ENCODE measurements at places on chromosomes 3 and 15. TPM values are rescaled to one million over a fixed set of nuclear protein-coding genes. Genes with fewer than 3 reads are reported as not detected.

- DNase-seq: no peak
Measured at GRCh38 chr3:23004971-23005370, 198.2 kb upstream of the UBE2E2 start.

- no peak for DNase-seq
Measured at GRCh38 chr3:157166561-157166960, 6.6 kb upstream of the CCNL1 start.

DNA sequence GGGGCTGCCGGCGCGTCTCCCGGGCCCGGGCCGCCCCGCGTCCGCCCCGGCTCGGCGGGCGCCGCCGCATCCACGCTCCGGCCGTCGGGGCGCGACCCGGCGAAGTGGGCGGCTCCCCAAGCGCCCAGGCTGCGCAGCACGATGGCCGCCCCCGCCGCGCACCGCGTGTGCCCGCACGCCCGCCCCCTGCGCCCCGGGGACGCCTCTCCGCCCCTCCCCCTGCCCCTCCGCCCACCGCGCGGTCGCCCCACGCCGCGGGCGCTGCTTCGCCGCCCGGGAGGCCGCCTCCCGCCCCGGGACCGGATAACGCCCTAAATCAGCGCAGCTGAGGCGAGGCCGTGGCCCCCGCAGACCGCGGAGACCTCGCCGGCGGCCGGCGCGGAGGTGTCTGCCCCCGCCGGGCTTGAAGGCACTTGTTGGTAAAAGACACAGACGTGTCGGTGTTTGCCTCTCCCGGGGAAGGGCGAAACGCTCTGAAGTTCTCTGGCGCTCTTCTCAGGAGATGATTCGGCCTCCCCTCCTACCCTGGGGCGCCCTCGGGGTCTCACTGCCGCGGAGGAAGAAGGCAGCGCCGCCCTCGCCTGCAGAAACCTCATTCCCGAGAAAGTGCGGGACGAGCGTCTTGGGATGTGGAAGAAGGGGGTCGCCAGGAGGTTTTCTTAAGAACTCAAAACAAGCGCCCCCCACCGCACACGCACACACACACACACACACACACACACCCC lies at the start of gene BNC1:
Gene BNC1, minus strand, starts transcription at position 106 of the 725 bp plus-strand sequence. Its CDS starts 36 bp downstream, at position 70.
- DNase-seq: no peak

- DNase-seq: no peak
Measured at GRCh38 chr15:57085267-57085666, 166.8 kb downstream of the TCF12 start.

GRCh38 chr3:136604961-136605360 lies 147.2 kb downstream of the STAG1 start:
- no peak for DNase-seq

DNA sequence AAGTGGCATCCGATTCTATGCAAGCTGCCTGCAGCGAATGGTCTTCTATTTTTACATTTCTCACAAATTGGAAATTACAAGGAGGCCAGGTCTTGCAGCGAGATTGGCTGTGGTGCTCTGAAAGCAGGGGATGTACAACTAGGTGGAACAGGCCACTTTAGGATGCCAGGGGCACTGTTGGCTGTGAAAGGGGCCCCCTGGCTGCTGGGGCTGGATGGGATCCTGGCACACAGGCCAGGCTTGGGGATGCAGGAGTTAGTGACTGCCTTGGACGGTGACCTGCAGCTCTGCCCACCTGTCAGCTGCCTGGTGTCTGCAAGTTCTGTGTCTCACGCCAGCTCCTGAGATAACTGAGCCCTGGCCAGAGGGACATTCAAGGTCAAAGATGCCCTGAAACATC lies 4.6 kb downstream of the SLC6A1 start:
- DNase-seq: no peak

- no peak for DNase-seq
Measured at GRCh38 chr15:55758580-55758986, 15.6 kb upstream of the PRTG start.

DNA sequence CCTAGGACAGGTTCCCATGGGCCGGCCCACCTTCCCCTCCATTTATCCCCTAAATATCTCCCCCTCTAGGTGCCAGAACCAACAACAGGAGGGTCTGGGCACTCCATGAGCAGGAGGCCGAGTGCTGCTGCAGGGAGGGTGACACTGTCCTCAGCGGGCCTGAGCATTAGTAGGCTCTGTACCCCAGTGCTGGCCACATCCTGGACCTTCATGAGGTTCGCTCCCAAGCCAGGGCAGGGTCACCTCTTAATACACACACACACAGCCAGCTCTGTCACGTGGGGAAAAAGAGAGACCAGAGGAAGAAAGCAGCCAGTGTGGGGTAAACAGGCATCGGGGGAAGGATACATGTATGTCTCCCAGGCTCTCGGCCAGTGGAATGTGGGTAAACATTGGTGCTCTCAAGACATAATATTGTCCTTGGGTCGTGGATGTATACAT lies 27.9 kb upstream of the SEMA3F start:
- no peak for DNase-seq

DNA sequence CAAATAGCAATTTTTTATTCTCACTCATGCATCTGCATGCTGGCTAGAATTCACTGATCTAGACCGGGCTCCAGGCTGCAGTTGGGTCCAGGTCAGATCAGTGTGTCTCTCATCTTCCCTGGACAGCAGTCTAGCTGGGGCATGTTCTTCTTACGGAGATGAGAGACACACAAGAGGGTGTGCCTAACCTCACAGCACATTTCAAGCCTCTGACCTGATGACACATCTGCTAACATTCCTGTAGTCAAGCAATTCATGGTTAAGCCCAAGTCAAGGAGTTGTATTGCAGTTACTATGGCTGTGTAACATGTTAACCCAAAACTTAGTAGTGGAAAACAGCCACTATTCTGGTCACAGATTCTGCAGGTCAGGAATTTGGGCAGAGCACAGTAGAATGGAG lies 13.1 kb downstream of the BSN start:
- DNase-seq: no peak

DNA sequence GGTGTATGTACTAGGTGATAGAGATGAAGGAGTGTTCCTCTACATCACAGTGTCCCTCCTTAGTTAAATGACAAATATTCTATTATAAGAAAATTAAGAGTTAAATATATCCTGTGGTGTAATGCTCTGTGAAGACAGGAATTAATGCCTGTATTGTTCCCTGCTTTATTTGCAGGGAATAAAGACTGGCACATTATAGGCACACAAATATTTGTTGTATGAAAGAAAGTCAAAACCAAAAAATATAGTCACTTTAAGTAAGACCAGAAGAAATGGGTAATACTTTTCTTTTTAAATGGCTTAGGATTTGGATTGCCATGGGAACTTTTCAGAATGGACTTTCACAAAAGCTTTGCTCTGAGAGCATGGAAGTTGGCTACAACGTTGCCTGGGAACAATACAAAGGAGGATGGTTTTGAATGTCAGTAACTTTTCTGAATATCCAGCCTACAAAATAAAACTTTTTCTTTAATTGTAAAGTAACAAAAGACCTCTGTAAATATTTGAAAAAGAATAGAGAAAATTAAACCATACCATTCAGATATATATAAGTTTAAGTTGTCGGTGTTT lies 158.0 kb upstream of the P2RY1 start:
- no peak for DNase-seq

- DNase-seq: no peak
Measured at GRCh38 chr3:69122403-69122802, at the start of gene LMOD3. LMOD3 (minus strand) TSS chr3:69122595; CDS start chr3:69122386, 209 bp downstream.

DNA sequence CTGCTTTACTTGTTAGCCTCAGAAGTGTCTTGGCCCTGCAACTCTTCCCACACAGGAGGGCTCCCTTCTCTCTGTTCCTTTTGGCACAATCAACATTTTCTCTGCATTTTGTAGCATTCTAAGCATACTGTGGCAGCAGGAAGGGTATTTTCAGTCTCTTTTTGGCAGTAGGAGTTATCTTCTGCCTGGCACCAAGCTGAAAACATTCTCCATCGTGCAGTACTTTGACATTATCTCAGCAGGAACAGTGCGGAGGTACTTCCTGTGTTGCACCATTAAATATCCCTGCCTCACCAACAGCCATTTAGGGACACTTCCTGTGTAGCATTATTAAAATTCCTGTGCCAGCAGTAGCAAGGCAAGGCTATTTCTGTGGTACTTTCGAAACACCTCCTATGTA lies 233.2 kb upstream of the SEMA6D start:
- DNase-seq: no peak

- DNase-seq: no peak
Measured at GRCh38 chr3:188844096-188844495, 327.7 kb upstream of the TPRG1 start.

- no peak for DNase-seq
Measured at GRCh38 chr15:26449291-26449690, 323.6 kb downstream of the GABRB3 start.

GRCh38 chr15:72173864-72174550 lies 23.6 kb downstream of the GRAMD2A start:
- DNase-seq: no peak

GRCh38 chr3:39254806-39255449 lies 24.9 kb downstream of the CX3CR1 start:
- no peak for DNase-seq

Gene OGG1
- total RNA-seq: 9.2 TPM

Gene CLRN1
- not detected for total RNA-seq

Gene LDHAL6B
- not detected for total RNA-seq

Gene MELTF
- 9.6 TPM for total RNA-seq

Gene ZNF710
- total RNA-seq: 5.5 TPM

Gene CPLX3
- total RNA-seq: 1.2 TPM

Gene MKRN3
- 0.63 TPM for total RNA-seq

Gene CDHR4
- not detected for total RNA-seq

Gene EFCAB12
- total RNA-seq: not detected

Gene SMCO1
- 73.0 TPM for total RNA-seq

Gene PRSS50
- total RNA-seq: 0.22 TPM

Gene IQCH
- 1.1 TPM for total RNA-seq

All from left ventricle myocardium inferior (tissue), 1 donor.